Muscle of leg (tissue), 16 donors: ENCODE measurements at places on chromosomes 4 and X. TPM values are rescaled to one million over a fixed set of nuclear protein-coding genes. Genes with fewer than 3 reads are reported as not detected.
A peak's percentile ranks its signal among the peaks of the same experiment; 100 is the strongest.

SPANXD gene
- total RNA-seq, result not detected

DNA sequence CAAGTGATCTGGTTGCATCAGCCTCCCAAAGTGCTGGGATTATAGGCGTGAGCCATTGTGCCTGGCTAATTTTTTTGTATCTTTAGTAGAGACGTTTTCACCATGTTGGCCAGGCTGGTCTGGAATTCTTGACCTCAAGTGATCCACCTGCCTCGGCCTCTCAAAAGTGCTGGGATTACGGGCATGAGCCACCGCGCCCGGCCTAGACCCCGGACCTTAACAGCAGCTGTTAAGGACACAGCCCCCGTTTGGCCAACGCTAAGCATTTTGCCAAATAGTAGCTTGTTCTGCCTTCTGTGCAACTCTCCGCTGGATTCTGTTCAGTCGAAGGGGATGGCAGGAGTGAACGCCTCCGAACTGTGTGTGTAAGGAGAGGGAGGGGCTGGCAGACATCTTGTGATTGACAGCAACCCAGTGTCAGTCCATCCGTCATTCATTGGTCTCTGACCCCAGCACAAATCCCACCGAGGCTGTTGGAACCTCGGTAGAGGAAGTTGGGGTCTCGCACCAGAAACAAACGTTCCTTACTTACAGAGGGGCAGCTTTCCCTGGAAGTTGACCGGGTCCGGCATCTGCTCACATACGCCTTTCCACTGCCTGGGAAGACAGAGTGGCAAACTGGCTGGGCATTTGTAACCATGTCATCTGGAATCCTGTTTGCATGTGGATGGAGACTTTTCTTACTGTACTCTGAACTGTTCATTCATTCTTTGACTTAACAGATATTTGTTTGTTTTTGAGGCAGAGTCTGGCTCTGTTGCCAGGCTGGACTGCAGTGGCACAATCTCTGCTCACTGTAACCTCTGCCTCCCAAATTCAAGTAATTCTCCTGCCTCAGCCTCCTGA lies 69.4 kb downstream of the TRAPPC11 start:
- H3K27me3 ChIP-seq, result peaks cover 2% of the 10 kb centered on the region
- no peaks in the 10 kb centered on the region for H3K4me1 ChIP-seq
- H3K36me3 ChIP-seq, result no peaks in the 10 kb centered on the region
- no peak overlapping the region for H3K27ac ChIP-seq
- no peak for DNase-seq

DNA sequence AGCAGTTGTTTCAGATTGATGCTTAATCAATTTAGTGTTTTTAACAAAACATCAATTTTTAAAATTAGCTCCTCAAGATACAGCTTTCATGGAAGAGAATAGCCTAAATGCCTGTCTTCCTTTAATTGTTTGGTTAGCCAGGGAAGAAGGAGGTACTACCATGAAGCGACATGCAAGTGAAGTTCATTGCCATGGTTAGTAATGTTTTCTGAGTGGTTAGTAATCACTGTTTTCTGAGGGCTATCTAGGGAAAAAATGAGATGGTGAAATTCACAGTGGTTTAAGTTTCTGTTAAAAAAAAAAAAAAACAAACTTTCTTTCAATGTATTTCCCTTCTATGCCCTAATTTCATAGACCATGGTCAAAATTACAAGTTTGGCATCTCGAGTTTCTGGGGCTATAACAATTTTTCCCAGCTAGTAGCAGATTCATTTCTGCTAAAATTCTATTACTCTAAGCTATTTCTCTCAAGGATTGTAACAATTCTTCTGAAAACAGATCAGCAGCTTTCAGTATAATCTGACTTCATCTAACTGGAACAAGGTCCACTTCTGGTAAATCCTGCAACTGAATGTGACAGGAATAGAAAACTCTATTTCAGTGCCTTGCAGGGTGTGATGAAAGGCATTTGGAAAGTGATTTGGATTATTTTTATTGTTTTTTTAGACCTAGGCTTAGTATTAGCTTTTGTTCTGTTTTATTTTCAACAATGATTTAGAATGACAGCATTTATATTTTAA lies 157.0 kb downstream of the PCDH18 start:
- no peaks in the 10 kb centered on the region for H3K27me3 ChIP-seq
- DNase-seq, result peak; percentile 66
- H3K27ac ChIP-seq, result no peak overlapping the region
- no peaks in the 10 kb centered on the region for H3K4me1 ChIP-seq
- no peaks in the 10 kb centered on the region for H3K36me3 ChIP-seq

DNA sequence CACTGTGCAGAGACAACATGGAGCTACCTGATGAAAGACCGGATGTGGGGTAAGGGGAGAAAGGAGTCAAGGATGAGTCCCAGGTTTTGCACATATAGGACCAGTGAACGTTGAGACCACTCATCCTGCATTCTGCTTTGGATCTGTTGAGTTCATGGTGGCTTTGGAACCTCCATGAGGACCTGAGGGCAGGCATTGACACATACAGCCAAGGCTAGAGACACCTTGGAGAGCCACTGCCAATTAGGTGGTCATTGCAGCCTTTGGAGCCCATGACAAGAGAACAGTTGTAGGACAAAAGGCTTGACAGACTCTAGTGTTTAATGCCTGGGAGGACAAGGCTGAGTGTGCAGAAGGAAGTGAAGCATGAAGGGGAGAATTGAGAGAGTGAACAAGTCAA lies 87.9 kb downstream of the STK32B start:
- no peak for DNase-seq
- H3K4me3 ChIP-seq, result no peak overlapping the region

TMSB15C gene
- total RNA-seq, result 5.3 TPM

C4orf36 gene
- 0.44 TPM for total RNA-seq

DNA sequence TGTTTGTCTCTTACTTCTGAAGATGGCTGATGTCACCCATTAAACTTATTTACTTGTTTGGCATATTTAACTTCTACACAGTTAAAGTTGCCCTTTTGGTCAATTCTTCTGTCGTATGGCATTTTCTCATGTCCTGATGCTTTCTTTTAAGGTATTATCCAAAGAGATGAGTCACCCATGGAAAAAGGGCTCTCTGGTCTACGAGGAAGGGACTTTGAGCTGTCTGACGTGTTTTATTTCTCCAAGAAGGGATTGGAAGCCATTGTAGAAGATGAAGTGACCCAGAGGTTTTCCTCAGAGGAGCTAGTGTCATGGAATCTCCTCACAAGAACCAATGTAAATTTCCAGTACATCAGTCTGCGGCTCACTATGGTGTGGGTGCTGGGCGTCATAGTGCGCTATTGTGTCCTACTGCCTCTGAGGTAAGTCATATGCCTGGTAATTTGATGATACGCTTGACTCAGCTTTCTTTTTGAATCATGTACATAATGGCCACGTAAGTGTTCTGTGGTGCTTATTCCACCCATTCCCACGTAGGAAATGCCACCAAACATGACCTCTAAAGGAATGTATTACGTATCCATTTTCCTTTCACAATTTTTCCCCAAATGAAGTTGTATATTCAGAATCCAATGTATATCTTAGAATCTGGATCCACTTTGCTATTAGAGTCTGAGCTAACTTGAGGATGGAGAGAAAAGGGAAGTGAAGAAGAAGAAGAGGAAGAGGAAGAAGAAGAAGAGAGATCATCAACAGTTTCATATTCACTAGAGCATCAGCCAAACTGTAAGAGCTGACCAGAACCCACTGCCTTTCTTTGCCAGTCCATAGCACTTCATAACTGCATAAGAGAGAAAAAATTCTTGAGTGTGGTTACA lies 45.7 kb downstream of the GPAT3 start:
- H3K36me3 ChIP-seq, result no peaks in the 10 kb centered on the region
- no peak overlapping the region for H3K27ac ChIP-seq
- peak; percentile 12 for DNase-seq
- H3K4me1 ChIP-seq, result peaks cover 4% of the 10 kb centered on the region
- no peaks in the 10 kb centered on the region for H3K27me3 ChIP-seq

- H3K4me3 ChIP-seq, result no peak overlapping the region
- H3K27ac ChIP-seq, result no peak overlapping the region
- H3K36me3 ChIP-seq, result peaks cover 5% of the 10 kb centered on the region
These were observed 2.3 kb downstream of the CD99 start for GRCh38 chrX:2693113-2694002.

DNA sequence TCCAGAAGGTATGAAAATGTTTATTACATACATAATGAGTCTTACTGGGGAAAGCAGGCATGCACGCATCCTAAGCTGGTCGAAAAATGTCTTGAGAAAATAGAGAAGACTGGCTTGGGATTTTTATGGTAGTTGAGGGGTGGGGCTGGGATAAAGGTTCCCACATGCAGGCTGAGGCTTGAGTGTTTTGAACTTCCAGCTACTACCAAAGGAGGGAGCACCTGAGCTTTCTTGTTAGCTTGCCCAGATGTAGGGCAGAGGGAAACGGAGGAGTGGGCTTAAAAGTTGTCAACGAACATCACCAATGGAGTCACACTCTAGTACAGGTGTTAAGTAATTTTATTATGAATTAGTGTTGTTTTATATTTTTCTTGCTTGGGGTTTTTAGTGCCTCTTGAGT lies 39.6 kb upstream of the SRPX start:
- H3K36me3 ChIP-seq, result no peaks in the 10 kb centered on the region
- DNase-seq, result no peak
- peaks cover 9% of the 10 kb centered on the region for H3K27me3 ChIP-seq
- no peak overlapping the region for H3K4me3 ChIP-seq
- no peak overlapping the region for H3K27ac ChIP-seq

DNA sequence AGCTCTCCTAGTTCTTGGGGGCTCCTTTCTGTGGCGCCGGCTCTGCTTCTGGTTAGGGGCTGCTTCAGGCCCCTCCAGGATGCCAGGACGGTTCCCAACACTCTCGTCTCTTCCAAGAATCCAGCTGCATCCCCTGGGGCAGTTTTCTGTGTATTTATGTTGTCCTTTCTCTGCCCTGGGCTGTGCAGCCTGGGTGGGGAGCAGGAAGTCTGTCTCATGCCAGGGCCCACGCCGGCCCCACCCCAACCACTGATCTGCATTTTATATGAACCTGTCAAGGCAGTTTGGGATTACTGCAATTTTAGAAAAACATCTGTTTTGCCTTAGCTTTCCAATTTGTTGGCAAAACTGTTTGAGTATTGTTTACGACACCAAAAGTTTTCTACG lies 14.6 kb downstream of the CTBP1 start:
- H3K36me3 ChIP-seq, result peaks cover 79% of the 10 kb centered on the region
- no peak overlapping the region for H3K4me3 ChIP-seq
- H3K4me1 ChIP-seq, result peaks cover 42% of the 10 kb centered on the region
- no peaks in the 10 kb centered on the region for H3K27me3 ChIP-seq
- DNase-seq, result peak; percentile 70

- no peaks in the 10 kb centered on the region for H3K4me1 ChIP-seq
- no peaks in the 10 kb centered on the region for H3K36me3 ChIP-seq
These were observed 36.0 kb upstream of the SMARCAD1 start for GRCh38 chr4:94171616-94172015.

CXorf49 gene
- not detected for total RNA-seq

DNA sequence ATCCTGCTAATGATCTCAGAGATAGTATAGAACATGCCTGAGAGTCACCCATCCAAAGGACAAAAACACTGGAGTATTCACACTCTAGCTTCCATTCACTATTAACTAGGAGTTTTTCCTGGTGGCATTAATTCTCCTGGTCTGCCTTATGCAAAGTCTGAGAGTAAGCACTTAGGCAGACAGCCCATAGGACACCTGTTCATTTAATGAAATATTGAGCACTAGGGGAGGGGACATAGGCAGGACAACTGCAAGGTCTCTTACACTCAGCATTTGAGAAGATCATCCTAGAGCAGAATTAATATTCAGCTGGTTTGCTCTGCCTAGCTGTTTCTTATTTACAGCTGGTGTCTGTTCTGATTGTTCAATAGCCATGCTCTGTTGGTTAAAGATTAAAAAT lies 508.5 kb downstream of the CENPC start:
- H3K4me1 ChIP-seq, result peaks cover 5% of the 10 kb centered on the region
- DNase-seq, result peak; percentile 53
- H3K4me3 ChIP-seq, result no peak overlapping the region
- H3K36me3 ChIP-seq, result no peaks in the 10 kb centered on the region
- H3K27me3 ChIP-seq, result no peaks in the 10 kb centered on the region
- no peak overlapping the region for H3K27ac ChIP-seq

TMSB15A gene
- 16.0 TPM for total RNA-seq

- peaks cover 9% of the 10 kb centered on the region for H3K27me3 ChIP-seq
- no peak overlapping the region for H3K4me3 ChIP-seq
- H3K36me3 ChIP-seq, result no peaks in the 10 kb centered on the region
- peak overlapping the region; percentile 51 for H3K27ac ChIP-seq
- no peaks in the 10 kb centered on the region for H3K4me1 ChIP-seq
These were observed 166.5 kb upstream of the PUDP start for GRCh38 chrX:7314425-7314824.

DNA sequence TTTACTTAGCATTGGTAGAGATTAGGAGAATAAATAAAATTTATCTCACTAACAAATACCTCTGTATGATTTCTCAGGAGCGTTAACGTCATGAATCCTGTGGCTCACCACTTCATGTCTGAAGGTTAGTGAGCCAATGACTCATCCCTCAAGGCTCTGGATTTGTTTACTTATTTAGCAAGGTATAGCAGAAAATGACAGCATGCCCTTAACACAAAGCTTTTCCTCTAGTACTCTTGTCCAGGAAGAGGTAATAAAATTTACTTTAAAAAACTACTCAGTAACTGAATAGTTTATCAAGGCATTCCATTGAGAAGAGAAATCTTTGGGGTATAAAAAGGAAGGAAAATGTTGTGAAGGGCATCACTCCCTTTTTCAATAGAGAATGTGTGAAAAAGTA lies 823.8 kb downstream of the CCSER1 start:
- no peak overlapping the region for H3K27ac ChIP-seq
- no peak for DNase-seq
- no peak overlapping the region for H3K4me3 ChIP-seq
- H3K4me1 ChIP-seq, result no peaks in the 10 kb centered on the region

SMIM31 gene
- total RNA-seq, result not detected

DNA sequence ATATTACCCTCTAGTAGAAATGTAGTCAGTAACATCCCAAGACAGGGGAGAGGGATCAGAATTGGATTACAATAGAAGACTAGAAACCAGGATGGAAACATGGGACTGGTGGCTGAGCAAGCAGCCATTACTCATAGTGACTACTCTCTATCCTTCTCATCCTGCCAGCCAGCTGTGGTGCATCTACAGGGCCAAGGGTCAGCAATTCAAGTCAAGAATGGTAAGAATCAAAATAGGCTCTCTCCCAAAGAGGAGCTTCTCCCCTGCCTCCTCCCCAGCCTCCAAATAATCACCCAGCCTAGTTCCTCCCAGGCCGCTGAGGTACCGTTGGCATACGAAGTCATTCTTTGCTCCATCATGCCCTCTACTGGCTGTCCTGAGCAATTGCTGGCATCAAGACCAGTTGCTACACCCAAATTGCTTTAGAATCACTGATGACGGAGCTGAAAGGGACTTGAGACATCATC lies 19.4 kb downstream of the AWAT2 start:
- H3K4me3 ChIP-seq, result no peak overlapping the region
- peak overlapping the region; percentile 35 for H3K27ac ChIP-seq
- no peaks in the 10 kb centered on the region for H3K36me3 ChIP-seq
- peak; percentile 76 for DNase-seq

RS1 gene
- total RNA-seq, result not detected

DNA sequence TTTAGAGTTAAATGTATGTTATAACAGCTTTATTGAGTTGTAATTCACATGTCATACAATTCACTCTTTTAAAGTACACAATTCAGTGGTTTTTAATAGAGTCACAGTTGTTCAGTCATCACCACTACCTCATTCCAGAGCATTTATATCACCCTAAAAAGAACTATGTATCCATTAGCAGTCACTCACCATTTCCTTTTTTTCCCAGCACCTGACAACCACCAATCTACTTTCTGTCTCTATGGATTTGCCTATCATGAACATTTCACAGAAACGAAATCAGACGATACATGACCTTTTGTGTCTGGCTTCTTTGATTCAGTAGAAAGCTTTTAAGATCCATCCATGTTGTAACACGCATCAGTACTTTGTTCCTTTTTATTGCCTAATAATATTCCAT lies 52.9 kb upstream of the FRAS1 start:
- DNase-seq, result no peak
- no peaks in the 10 kb centered on the region for H3K27me3 ChIP-seq
- H3K4me1 ChIP-seq, result no peaks in the 10 kb centered on the region
- no peak overlapping the region for H3K27ac ChIP-seq
